Chondrocyte (in vitro differentiated cells): ENCODE measurements at places on chromosomes 12 and 14. TPM values are rescaled to one million over a fixed set of nuclear protein-coding genes. Genes with fewer than 3 reads are reported as not detected.

DNA sequence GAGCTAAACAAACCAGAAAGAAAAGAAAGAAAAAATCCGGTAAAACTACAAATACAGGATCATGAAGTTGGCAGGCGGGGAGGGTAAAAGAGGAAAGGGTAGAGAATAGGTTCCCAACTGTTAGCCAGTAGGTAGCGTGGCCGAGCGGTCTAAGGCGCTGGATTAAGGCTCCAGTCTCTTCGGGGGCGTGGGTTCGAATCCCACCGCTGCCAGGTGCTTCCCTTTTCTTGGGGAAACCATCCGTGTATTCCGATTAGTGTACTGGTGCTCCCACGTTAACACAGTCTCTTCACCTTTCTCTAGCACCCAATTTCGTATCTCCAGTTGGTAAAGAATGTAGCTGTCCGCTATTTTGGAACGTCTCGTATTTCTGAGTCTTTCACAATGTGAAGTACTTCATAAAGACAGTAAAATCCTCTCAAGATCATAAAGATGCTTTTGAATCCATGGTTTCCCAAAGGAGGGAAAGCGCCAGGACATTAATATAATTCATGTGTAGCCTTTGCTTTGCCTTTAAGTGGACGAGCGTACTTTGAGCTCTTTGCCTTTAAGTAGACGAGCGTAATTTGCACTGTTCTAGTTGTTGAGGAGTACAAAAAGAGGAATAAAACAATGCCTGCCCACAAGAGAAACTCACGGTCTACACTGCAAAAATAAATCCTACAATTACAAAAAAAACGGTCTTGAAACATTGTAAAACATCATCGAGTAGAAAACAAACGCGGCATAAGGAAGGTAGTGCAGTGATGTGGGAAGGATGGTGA is 19.0 kb upstream of the RNASE12 start:
- H3K27ac ChIP-seq: no peak overlapping the region
- no peaks in the 10 kb centered on the region for H3K36me3 ChIP-seq

- H3K4me3 ChIP-seq: no peak overlapping the region
- peaks cover 6% of the 10 kb centered on the region for H3K4me1 ChIP-seq
- H3K27ac ChIP-seq: no peak overlapping the region
- DNase-seq: peak; percentile 41
These were observed 29.4 kb downstream of the FAIM2 start for GRCh38 chr12:49874142-49874897.

GRCh38 chr14:100664841-100665510 is 61.7 kb upstream of the DLK1 start:
- no peak overlapping the region for H3K4me3 ChIP-seq
- DNase-seq: no peak
- no peaks in the 10 kb centered on the region for H3K36me3 ChIP-seq

TAC3 gene
- total RNA-seq: not detected in 3 replicates

DNA sequence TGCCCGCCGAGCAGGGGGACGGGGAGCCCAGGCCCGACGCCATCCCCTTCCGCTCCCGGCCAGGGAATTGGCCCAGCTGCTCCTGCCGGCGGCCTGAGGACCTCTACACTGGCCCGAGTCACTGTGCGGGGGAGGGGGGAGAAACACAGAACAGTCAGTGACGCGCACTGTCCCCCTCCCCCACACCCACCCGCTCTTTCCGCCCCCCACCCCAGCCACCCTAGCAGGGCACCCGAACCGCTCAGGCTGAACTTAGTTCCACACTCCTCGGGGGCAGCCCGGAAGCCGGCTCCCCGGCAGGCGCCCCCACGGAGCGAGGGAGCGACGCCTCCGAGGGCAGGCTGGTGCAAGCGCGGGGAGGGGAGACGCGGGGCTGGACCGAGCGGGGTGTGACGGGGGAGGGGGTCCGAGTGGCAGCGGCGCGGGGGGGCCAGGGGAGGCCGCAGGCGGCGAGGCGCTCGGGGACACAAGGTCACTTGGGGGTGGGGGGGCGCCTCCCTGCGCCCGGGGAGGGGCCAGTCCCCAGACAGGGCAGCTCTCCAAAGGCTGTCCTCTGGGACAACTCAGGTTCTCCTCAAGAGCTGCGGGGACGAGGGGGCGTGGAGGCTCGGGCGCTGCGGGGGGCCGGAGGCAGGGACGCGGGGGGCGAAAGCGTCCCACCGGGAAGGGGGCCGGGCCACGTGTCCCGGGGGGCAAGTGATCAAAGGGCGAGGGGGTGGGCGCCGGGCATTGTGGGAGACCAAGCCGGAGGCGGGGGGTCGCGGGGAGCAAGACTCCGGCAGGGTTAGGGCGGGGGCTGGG is 648 bp downstream of the CHD4 start:
- no peaks in the 10 kb centered on the region for H3K27me3 ChIP-seq
- peak overlapping the region; percentile 84 for H3K27ac ChIP-seq
- peak overlapping the region; percentile 89 for H3K4me3 ChIP-seq
- H3K36me3 ChIP-seq: peaks cover 7% of the 10 kb centered on the region
- no peak for DNase-seq

DNA sequence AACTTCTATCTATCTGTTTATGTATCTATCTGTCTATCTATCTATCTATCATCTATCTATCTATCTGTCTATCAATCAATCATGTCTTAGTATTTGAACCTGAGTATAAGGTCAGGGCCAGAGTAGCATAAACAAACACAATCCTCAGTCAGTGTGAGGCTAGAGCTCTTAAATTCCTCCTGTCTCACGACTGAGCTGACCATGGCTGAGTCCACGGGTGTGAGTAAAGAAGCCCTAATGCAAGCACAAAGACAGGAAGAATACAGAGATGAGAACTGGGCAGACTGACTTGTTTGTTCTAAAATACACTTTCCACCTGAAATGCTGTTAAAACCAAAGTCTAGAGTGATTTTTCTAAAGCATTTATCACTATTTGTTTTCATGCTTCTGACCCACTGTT is 47.2 kb upstream of the STXBP6 start:
- H3K4me3 ChIP-seq: no peak overlapping the region
- no peak overlapping the region for H3K27ac ChIP-seq
- no peak for DNase-seq
- H3K27me3 ChIP-seq: peaks cover 1% of the 10 kb centered on the region

GRCh38 chr12:110774824-110775223 is 32.1 kb upstream of the PPP1CC start:
- H3K4me3 ChIP-seq: no peak overlapping the region
- peaks cover 8% of the 10 kb centered on the region for H3K27me3 ChIP-seq
- no peaks in the 10 kb centered on the region for H3K4me1 ChIP-seq
- H3K27ac ChIP-seq: no peak overlapping the region

GRCh38 chr12:21825886-21826617 is 51.5 kb upstream of the KCNJ8 start:
- no peaks in the 10 kb centered on the region for H3K4me1 ChIP-seq
- no peak for DNase-seq
- no peaks in the 10 kb centered on the region for H3K27me3 ChIP-seq

FBXL14 gene
- total RNA-seq: 6.1 to 6.4 TPM (median 6.3 TPM) in 3 replicates

GRCh38 chr14:66330916-66331315 is 155.3 kb upstream of the CCDC196 start:
- peaks cover 3% of the 10 kb centered on the region for H3K27me3 ChIP-seq
- H3K36me3 ChIP-seq: no peaks in the 10 kb centered on the region
- DNase-seq: no peak
- H3K27ac ChIP-seq: no peak overlapping the region

- H3K27ac ChIP-seq: no peak overlapping the region
- H3K27me3 ChIP-seq: no peaks in the 10 kb centered on the region
- DNase-seq: no peak
- H3K36me3 ChIP-seq: no peaks in the 10 kb centered on the region
- H3K4me1 ChIP-seq: no peaks in the 10 kb centered on the region
- no peak overlapping the region for H3K4me3 ChIP-seq
These were observed 93.6 kb downstream of the KCNK10 start for GRCh38 chr14:88229428-88229827.

LRCOL1 gene
- total RNA-seq: not detected in 3 replicates

DNA sequence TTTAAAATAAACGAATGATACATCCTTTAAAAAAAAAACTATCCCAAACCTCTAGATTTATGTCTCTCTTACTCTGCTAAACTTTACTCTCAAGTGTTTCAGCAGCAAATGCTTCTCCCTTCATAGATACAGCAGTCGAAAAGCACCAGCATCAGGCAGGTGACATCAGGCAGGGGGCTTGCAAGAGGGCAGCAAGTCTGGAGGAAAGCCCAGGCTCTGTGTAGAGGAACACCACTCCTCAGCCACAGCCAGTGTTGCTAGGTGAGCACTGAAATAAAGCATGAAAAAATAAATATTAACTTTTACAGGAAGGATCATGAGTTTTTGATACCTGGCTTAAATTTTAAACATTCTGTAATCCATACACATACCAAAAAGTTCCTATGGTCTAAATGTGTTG is 419.4 kb downstream of the GALC start:
- DNase-seq: no peak
- no peak overlapping the region for H3K27ac ChIP-seq
- no peaks in the 10 kb centered on the region for H3K4me1 ChIP-seq

- peak overlapping the region; percentile 94 for H3K4me3 ChIP-seq
- H3K27me3 ChIP-seq: no peaks in the 10 kb centered on the region
- peak overlapping the region; percentile 98 for H3K27ac ChIP-seq
- peak; percentile 82 for DNase-seq
- H3K36me3 ChIP-seq: peaks cover 3% of the 10 kb centered on the region
- peaks cover 35% of the 10 kb centered on the region for H3K4me1 ChIP-seq
These were observed 1.2 kb downstream of the CDK2AP1 start for GRCh38 chr12:123270214-123271000.

DBX2 gene
- not detected in 3 replicates for total RNA-seq

DNA sequence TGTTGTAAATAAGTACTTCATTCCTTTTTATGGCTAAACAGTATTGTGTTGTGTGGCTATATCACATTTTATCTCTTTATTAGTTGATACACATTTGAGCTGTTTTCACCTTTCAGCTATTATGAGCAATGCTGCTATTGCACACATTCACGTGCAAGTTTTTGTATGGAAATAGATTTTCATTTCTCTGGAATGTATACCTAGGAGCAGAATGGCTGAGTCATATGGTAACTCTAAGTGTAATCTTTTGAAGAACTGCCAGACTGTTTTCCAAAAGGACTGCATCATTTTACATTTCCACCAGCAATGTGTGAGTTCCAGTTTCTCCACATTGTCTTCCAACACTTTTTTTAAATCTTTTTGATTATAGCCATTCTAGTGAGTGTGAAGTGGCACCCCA is 134.0 kb downstream of the SRGAP1 start:
- H3K4me3 ChIP-seq: no peak overlapping the region
- H3K4me1 ChIP-seq: peaks cover 43% of the 10 kb centered on the region
- peak overlapping the region; percentile 45 for H3K27ac ChIP-seq
- DNase-seq: no peak
- H3K27me3 ChIP-seq: no peaks in the 10 kb centered on the region

- H3K36me3 ChIP-seq: no peaks in the 10 kb centered on the region
- H3K4me3 ChIP-seq: peak overlapping the region; percentile 53
- H3K4me1 ChIP-seq: peaks cover 18% of the 10 kb centered on the region
These were observed 78.7 kb downstream of the NEDD1 start for GRCh38 chr12:96985515-96986362.

DNA sequence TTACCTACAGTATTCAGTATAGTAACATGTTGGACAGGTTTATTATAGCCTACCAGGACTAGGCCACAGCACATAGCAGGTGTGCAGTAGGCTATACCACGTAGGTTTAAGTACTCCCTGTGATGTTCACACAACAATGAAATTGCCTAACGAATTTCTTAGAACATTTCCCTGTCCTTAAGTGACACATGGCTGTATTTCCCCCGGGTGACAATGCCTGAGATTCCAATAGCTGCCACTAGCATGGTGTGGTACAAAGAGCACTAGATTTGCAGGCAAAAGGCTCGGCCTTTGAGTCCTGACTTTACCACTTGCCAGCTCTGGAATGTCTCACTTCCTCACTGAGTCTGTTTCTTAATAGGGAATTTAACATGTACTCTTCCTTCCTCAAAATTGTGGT is 19.7 kb downstream of the PTPN21 start:
- H3K4me3 ChIP-seq: no peak overlapping the region
- no peak for DNase-seq
- no peak overlapping the region for H3K27ac ChIP-seq

DNA sequence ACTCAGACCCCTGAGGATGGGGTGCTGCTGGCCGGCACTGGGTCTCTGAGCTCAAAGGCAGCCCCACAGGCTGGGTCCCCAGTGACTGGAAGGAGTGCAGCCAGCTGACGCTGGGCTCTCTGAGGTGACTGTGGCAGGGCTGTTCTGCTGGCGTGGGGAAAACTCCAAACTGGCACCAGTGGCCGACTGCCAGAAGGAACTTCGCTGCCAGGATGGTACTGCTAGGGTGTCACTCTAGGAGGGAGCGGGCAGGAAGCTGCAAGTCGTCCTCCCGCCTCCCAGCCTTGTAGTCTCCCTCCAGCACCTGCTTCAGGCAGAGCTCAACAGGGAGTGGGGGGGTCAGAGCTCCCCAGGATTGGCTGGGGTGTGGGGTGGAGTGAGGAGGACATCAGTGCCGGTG is 41.3 kb downstream of the CDC42BPB start:
- peaks cover 4% of the 10 kb centered on the region for H3K36me3 ChIP-seq
- H3K4me1 ChIP-seq: peaks cover 62% of the 10 kb centered on the region
- H3K27me3 ChIP-seq: no peaks in the 10 kb centered on the region
- DNase-seq: no peak
- H3K4me3 ChIP-seq: no peak overlapping the region

GALNT8 gene
- 0.51 to 1.7 TPM (median 1.4 TPM) in 3 replicates for total RNA-seq
